CD8-positive, alpha-beta T cell (primary cell): ENCODE measurements at places on chromosomes 5 and 9.

GRCh38 chr5:33312571-33313549 is 127.9 kb upstream of the TARS1 start:
- DNase-seq = no peak

DNA sequence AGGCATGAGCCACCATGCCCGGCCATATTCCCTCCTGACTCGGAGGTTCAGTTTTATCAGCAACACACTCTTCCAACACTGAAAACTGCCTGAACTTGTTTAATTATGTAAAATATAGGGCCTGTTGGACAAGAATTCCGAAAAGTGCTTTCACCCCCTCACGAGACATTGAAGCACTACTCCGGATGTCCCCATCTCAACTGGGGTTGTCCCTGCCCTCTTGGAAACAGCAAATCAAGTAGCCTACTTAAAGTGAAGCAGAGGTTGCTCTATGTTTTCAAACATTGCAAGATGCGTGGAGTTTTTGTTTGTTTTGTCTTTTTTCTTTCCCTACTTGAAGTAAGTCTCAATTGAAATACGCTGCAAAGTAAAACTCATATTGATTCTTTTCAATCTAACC is 7.6 kb downstream of the PTGER4 start:
- DNase-seq = peak; percentile 70

- DNase-seq = no peak
These were observed 3.3 kb downstream of the DNM1 start for GRCh38 chr9:128206484-128206883.

DNA sequence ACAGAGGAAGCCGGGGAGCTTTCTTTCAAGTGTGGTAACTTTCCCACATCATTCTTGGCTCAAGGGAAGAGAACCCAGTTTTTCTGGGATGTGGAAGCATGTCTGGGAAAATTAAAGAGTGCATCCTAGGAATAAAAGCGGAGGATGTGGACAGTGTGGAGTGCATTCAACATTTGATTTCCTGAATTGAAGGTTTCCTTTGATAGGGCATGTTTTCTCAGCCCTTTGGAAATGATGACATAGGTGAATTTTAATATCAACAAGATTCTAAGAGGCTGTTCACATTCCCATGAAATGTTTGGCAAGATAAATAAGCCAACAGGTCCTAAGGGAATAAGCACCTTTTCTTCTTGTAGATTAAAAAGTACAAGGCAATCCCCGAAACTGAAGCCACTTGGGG is 63.6 kb downstream of the ENTREP1 start:
- no peak for DNase-seq

- no peak for DNase-seq
These were observed 43.5 kb upstream of the UBAC1 start for GRCh38 chr9:136004712-136005111.

GRCh38 chr5:128693764-128694163 is 155.7 kb upstream of the FBN2 start:
- DNase-seq = no peak

- DNase-seq = peak; percentile 68
These were observed 11.1 kb upstream of the AQP3 start for GRCh38 chr9:33458444-33458843.

- no peak for DNase-seq
These were observed 312.9 kb downstream of the DEPDC1B start for GRCh38 chr5:60387051-60387440.

DNA sequence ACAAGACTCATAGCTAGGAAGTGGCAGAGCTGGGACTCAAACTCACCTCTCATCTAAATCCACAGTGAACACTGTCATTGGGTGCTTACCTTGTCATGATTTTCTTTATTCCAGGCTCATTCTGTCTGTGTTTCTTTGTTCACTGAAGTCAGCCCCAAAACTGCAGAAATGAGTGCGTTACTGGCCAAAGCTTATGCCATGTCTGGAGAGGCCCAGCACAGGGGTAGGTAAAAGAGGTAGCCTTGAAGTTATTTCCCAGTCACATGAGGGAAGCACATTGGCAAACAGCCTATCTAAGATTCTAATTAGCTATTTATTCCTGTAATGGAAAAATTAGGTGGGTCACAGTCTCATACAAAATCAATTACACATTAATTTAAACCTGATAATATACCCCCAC is 29.8 kb downstream of the TTC23L start:
- no peak for DNase-seq

DNA sequence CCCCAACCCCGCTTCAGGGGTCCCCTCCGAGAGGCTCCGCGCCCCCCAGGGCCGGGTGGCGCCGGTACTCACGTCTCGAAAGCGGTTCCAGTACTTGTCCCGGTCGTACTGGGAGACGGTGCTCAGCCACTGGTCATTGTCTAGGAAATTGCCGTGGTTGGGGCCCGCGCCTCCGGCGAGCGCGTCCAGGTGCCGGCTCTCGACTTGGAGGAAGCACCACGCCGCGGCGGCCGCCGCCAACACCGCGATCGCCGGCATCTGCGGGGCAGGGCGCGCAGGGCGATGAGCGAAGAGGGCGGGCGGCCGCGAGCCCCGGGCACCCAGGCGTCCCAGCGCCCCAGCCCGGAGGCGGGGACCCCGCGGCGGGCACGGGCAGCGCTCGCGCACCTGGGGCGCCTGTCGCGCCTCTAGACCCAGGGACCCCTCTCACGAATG is 808 bp downstream of the SPOCK1 start:
- no peak for DNase-seq

- DNase-seq = no peak
These were observed 158.8 kb upstream of the SPEF2 start for GRCh38 chr5:35458824-35459207.

GRCh38 chr5:75847561-75848021 is 130.4 kb upstream of the POC5 start:
- no peak for DNase-seq

- no peak for DNase-seq
These were observed 213.5 kb downstream of the PJA2 start for GRCh38 chr5:109196087-109196822.

DNA sequence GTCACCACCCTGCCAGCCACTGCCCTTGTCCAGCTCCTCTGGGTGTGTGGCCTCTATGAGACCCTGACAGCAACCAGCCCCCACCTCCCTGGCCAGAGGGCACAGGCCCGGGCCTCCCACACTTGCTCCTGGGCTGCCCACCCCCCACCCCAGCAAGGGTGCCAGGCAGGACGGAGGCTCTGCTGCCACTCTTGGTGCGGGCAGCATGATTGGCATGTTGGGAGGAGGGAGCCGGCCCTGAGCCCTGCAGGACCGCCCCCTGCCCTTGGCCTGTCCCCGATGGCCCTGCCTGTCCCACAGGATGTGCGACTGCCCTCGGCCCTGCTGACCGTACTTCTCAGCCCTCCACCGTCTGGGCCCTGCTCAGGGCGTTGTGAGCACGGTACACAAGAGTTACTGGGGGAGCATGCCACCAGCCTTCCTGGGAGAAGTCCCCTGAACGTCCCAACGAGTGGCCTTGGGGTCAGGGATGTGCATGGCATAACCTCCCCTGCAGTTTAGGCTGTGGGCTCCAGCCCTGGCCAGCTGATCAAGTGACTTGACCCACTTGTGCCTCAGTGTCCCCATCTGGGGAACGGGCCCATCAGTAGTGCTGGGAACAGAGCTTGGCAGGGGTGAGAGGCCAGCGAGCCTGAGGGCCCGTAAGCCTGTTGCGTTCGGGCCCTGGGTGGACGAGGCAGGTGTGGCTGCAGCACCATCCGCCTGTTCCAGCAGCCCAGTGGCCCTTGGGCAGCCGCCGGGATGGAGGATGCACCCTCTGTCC is 16.0 kb downstream of the GPSM1 start:
- no peak for DNase-seq

DNA sequence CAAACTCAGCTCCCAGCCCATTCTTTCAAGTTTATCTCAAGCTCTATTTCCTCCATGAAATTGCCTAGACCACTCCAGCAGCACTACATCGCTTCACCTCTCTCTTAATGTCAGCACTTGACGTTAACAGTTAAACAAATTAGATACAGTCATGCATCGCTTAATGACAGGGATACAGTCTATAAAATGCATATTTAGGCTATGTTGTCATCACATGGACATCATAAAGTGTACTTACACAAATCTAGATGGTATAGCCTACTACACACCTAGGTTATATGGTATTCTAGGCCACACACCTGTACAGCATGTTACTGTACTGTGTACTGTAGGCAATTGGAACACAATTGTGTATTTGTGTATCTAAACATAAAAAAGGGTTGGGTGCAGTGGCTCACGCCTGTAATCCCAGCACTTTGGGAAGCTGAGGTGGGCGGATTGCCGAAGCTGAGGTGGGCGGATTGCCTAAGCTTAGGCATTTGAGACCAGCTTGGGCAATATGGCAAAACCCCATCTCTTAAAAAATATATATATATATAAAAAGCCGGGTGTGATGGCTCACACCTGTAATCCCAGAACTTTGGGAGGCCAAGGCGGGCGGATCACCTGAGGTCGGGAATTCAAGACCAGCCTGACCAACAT is 13.4 kb upstream of the PCSK5 start:
- no peak for DNase-seq

DNA sequence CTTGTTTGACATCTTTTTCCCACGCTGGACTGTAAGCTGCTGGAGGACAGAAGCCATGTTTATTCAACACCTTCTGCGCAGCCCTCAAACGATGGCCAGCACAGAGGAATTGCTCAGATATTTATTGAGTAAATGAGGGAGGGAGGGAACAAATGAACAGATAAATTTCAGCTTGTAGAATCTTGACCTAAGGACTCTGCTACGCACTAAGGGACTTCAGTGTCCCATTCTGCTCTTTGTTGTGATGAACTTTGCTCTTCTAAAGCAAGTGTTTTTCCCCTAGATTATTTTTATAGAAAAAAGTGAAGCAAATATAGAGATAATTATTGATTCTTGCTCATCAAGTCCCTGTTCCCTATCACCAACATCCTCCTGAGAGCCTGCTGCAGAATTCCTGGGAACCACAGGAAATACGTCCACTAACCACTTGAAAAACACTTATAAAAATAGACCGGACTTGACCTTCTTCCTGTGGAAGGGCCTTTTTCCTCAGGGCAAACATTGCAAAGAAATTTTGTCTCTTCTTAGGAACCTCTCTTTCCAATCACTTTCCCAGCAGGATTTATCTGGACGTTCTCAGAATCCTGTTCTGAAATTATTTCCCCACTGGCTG is 54.9 kb downstream of the FGF1 start:
- DNase-seq = no peak

DNA sequence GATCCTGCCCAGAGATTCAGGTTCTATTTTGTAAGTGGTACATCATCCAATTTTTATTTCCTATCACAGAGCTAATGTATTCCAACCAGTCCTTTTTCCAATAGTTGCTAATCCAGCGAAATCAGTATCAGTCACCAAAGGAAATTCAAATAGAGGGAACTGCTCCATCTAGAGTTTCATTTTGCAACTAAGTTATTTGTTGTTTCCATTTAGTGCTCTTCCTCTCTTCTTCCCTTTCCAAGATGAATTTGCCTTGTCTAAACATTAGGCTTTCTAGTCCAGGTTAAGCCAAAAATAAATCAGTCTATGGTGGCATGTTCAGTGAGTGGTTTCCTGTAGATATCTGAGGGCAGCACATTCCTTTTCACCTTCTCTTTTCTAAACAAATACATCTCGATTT is 79.8 kb upstream of the SPATA31D4 start:
- DNase-seq = no peak

DNA sequence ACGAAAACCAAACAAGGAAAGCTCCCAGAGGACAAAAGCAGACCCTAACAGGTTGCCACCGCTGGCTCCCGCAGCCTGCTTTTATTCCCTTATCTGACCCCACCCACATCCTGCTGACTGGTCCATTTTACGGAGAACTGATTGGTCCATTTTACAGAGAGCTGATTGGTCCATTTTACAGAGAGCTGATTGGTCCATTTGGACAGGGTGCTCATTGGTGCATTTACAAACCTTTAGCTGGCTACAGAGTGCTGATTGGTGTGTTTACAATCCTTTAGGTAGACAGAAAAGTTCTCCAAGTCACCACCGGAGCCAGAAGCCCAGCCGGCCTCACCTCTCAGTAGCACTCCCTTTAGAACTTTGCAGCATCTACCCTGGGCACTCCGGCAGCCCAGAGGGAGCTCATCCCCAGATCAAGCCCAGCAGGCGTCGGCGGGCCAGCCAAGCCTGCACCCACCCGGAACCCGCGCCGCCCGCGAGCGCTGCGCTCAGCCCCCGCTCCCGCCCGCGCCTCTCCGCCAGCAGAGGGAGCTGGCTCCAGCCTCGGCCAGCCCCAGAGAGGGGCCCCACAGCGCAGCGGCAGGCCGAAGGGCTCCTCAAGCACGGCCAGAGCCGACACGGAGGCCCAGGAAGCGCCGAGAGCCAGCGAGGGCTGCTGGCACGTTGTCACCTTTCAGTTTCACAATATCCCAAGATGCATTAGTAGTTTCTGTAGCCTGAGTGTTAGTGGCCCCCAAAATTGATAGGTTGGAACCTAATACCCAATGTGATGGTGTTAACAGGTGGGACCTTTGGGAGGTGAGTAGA is 35.3 kb upstream of the CLPTM1L start:
- DNase-seq = peak; percentile 55

DNA sequence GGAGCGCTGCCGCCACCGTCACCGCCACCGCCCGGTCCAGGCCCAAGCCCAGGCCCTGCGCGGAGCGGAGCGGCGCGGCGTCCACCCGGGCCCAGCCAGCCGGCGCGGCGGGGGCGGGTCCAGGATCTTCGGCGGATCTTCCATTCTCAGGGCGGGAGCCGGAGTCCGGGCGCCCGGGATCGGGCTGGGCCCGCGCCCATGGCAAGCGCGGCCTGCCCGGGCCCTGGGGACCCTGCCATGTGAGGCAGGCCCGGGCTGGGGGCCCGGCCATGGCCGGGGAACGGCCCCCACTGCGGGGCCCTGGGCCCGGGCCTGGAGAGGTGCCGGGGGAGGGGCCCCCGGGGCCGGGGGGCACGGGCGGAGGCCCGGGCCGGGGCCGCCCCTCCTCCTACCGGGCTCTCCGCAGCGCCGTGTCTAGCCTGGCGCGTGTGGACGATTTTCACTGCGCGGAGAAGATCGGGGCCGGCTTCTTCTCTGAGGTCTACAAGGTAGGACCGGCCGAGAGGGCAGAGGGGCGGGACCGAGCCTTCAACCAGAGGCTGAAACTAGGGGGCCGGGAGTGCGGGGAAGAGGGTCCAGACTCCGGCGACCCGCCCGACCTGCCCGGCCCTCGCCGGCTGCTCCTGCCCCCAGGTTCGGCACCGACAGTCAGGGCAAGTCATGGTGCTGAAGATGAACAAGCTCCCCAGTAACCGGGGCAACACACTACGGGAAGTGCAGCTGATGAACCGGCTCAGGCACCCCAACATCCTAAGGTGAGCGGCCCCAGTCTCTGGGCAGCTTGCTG is 482 bp downstream of the TESK1 start:
- DNase-seq = no peak

GRCh38 chr5:130978475-130978874 is 186.6 kb downstream of the HINT1 start:
- DNase-seq = no peak

DNA sequence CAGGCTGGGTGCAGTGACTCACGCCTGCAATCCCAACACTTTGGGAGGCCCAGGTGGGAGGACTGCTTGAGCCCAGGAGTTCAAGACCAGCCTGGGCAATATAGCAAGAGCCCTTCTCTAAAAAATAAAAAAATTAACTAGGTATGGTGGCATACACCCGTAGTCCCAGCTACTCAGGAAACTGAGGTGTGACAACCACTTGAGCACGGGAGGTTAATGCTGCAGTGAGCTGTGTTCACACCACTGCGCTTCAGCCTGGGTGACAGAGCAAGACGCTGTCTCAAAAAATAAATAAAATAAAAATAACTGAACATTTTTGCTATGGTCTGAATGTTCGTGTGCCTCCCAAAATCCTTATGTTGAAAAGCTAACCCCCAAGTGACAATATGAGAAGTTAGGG is 24.5 kb downstream of the AGTPBP1 start:
- DNase-seq = no peak

- DNase-seq = no peak
These were observed 118.8 kb downstream of the SIL1 start for GRCh38 chr5:139079225-139079990.
